ENCODE measurements at places on chromosomes 2 and 18. TPM values are rescaled to one million over a fixed set of nuclear protein-coding genes. Genes with fewer than 3 reads are reported as not detected.

NETO1 gene
- total RNA-seq: not detected

TMEM198 gene
- 5.9 TPM for total RNA-seq

GCKR gene
- not detected for total RNA-seq

SPC25 gene
- 26.8 TPM for total RNA-seq

GRHL1 gene
- total RNA-seq: 0.38 TPM

TUBA4B gene
- total RNA-seq: not detected

LAMA1 gene
- not detected for total RNA-seq

ZDBF2 gene
- total RNA-seq: 7.4 TPM

DSG4 gene
- total RNA-seq: not detected

LAMA3 gene
- total RNA-seq: 0.17 TPM

FOXI3 gene
- total RNA-seq: not detected

SERPINB3 gene
- not detected for total RNA-seq

CXCR1 gene
- total RNA-seq: not detected
